CD8-positive, alpha-beta memory T cell (primary cell): ENCODE measurements at places on chromosomes 12 and 14. TPM values are rescaled to one million over a fixed set of nuclear protein-coding genes. Genes with fewer than 3 reads are reported as not detected.

DNA sequence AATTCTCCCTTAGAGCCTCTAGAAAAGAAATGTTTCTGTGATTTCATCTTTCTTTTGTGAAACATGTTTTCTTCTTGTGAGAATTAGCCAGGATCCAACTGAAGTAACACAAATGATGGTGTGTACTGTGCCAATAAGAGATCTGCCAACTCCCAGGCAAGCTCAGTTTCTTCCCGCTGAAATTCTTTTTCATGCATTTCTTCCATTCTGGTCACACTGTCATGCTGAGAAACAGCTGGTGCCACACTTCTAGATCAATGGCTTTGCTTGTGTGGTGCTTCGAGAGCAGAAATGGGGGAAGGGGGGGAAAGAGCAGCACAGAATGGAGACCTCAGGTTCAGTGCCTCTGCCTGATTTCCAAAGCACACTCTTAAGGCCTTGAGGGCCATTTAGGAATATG, 41.4 kb upstream of the FGF6 start:
- H3K27ac ChIP-seq: no peak overlapping the region
- H3K36me3 ChIP-seq: peaks cover 18% of the 10 kb centered on the region
- H3K27me3 ChIP-seq: no peaks in the 10 kb centered on the region
- no peaks in the 10 kb centered on the region for H3K4me1 ChIP-seq
- no peak overlapping the region for H3K4me3 ChIP-seq

GRCh38 chr12:8554451-8555195, 13.9 kb upstream of the CLEC4E start:
- no peaks in the 10 kb centered on the region for H3K27me3 ChIP-seq
- no peak overlapping the region for H3K4me3 ChIP-seq
- DNase-seq: no peak
- no peak overlapping the region for H3K27ac ChIP-seq

DNA sequence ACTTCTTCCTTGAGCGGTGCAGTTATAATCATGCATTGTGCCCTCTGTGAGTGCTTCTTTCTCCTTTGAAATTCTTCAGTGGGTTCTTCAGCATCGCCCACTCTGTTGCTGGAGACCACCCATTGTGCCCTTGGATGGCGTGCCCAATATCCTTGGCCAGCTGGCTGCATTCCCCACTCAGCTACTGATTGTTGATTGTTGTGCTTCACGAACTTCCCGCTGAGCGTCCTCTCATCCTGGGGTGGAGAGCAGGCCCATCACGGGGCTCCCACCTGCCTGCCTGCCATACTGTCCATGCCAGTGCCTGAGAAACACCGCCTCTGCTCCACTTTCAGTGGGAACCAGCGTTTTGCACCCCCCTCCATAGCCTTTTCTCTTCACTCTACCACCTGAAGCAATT, 8.6 kb upstream of the SSTR1 start:
- DNase-seq: no peak
- peaks cover 5% of the 10 kb centered on the region for H3K4me1 ChIP-seq

DNA sequence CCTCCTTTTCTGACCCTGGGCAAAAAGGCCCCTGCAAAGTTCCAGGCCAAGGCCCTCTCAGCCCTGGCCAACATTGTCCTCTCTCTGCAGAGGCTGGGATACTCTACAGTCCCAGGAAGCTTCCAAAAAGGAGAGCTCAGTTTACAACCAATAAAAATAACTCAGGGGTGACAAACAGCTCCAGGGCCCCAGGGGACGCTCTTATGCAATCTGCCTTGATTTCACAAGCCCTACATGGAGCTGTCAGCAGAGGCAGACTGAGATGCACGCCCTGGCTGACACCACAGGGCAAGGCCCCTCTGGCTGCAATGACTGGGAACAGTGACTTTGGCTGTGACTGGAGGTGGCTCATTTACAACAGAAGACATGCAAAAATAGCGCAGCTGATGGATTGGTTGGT, 129.0 kb upstream of the MED13L start:
- H3K36me3 ChIP-seq: no peaks in the 10 kb centered on the region
- no peaks in the 10 kb centered on the region for H3K27me3 ChIP-seq
- no peaks in the 10 kb centered on the region for H3K4me1 ChIP-seq

PTPN6 gene
- 460 TPM for total RNA-seq

ENDOU gene
- total RNA-seq: not detected
